ENCODE measurements at places on chromosomes 5 and 9.

GRCh38 chr9:135959814-135960213 lies 1.4 kb downstream of the UBAC1 start:
- no peak for DNase-seq

GRCh38 chr5:149677731-149678130 lies 52.4 kb upstream of the PPARGC1B start:
- no peak for DNase-seq

DNA sequence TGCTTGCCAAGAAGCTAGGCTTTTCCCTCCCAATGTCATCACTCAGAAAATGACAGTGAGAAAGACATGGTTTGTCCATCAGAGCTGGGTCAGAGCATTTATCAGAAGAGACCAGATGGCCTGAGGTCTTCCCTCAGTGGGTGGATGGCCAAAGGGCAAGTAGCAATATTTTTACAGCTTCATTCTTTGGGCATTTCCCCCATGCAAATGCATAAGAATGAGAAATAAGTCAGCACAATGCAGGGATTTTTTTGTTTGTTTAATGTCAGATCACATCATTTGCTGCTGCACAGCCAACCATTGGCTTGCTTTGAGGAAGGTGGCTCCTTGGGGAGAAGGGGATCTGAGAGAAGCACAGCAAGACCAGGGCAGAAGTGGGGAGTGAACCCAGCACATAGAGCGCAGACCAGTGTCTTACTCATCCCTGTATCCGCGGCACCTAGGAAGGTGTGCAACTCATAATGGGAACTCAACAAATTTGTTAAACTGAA lies 209.6 kb downstream of the SEMA6A start:
- DNase-seq: no peak

- DNase-seq: no peak
Measured at GRCh38 chr5:124343451-124343867, 403.0 kb downstream of the ZNF608 start.

- no peak for DNase-seq
Measured at GRCh38 chr9:104934691-104935500, 6.9 kb upstream of the ABCA1 start.

- no peak for DNase-seq
Measured at GRCh38 chr9:135570456-135570855, 8.9 kb downstream of the PAEP start.

DNA sequence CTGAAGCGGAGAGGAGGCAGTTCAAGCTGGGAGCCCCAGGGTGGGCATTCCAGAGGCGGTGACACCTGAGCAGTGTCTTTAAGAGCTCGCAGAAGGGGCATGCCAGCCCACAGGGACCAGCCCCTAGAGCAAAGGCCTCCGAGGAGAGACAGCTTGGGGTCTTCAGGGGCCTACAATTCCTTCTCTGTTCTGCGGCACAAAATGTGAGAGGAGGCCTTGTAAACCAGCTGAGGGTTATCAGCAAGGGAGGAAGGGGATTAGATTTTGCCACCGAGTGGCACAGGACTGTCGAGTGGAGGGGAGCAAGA lies 505 bp upstream of the SIGMAR1 start:
- no peak for DNase-seq

- DNase-seq: no peak
Measured at GRCh38 chr5:111224561-111225345, 569 bp downstream of the CAMK4 start.

- DNase-seq: no peak
Measured at GRCh38 chr9:120210274-120210673, 369.7 kb downstream of the CDK5RAP2 start.

DNA sequence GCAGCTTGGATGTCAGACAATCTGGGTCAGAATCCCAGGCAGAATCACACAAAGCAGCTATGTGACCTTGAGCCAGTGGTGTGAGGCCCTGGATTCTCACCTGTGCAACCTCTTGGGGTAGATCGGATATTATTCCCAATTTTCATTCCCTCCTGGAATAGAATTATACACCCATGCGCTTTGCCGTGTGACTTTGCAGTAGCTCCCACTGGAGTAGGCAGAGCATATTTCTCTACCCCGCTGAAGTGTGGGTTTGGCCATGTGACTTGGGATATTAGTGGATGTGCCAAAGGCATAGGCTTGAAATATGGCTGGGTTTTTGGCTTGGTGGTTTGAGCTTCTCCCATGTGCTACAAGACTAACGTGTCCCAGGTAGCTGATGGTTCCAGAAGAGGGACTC lies 35.5 kb upstream of the IER5L start:
- DNase-seq: no peak

DNA sequence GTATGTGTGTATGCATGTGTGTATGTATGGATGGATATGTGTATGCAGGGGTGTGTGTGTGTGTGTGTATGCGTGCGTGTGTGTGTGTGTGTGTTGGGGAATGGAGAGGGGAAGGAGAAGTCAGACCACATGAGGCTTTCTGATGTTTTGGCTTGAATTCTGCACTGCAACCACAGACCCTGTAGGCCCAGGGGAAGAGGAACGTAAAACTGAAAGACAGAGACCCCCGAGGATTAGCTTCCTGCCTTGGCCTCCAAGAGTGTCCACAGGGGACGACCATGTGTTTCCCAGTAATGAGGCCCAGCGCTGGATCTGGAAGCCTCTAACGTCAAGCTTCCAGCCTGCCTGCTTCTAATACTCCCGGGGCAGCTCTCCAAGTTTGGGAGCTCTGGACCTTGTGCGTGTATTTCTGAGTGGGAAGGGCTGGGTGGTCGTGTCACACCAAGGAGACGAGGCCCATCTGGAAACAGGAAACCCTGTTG lies 5.8 kb downstream of the DCANP1 start:
- no peak for DNase-seq

GRCh38 chr5:119385536-119386128 lies 29.8 kb downstream of the TNFAIP8 start:
- no peak for DNase-seq

DNA sequence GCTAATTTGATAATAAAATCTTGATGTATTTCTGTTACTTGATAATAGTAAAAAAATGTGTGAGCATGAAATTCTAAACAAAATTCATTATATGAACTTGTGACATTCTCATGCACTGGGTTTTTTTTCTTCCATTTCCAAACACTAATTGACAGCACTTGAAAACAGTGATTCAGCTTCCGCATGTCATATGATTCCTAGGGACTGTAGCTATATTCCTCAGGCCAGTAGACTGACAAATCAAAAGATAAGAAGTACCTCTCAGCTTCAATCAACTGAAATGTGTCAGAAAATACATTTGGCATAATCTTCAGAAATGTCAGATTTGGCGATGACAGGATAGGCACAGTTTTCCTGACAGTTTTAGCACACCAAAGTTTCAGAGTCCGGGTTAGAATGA lies 52.5 kb downstream of the EFNA5 start:
- no peak for DNase-seq

GRCh38 chr5:35194635-35195471 lies 35.4 kb downstream of the PRLR start:
- no peak for DNase-seq

DNA sequence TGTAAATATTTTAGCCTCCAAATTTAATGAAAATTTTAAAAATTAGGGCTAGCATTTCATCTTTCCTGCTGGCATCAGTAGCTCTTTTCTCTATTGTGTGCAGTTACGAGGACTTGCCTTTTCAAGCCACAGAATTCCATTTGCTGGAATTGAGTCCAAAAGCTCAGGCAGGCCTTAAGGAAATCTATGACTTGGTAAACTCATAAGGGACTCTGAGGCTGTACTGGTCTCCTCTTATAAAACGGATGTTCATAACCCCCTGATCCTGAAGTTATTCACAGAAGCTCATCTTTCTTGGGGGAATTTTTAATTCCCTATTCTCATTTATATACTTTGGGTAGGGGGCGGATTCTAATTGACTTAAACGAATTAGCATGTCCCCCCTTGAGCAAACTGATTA lies 23.4 kb downstream of the ANKRA2 start:
- no peak for DNase-seq

DNA sequence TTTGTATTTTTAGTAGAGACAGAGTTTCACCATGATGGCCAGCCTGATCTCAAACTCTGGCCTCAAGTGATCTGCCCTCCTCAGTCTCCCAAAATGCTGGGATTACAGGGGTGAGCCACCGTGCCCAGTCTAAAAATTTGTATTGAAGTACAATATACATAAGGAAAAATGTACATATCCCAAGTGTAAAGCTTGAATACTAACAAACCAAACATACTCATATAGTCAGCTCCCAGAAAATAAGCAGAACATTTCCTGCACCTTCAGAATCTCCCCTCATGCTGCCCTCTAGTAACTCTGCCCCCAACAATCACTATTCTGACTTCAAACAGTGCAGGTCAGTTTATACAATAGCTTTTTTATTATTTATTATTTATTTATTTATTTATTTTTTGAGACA lies 1.6 kb upstream of the NOL6 start:
- no peak for DNase-seq

GRCh38 chr9:31674264-31674663 lies 710.2 kb upstream of the ACO1 start:
- no peak for DNase-seq

DNA sequence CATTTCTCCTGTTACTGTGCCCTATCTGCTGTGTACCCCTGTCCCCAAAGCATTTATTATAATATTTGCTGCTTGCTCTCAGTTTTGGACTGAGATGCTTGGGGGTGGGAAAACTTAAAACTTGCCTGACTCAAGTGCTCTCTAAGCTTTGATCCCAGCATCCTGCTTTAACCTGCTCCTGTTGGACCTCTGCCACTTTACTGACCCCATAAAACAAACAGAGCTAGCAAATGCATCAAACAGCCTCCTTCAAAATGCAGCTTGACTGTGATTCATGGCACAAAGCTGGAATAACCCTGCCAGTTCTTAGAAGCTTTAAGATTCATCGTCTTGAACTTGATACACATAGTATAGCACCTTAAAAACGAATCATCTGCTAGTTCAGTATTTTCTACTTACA lies 212.5 kb downstream of the DEPDC1B start:
- no peak for DNase-seq

DNA sequence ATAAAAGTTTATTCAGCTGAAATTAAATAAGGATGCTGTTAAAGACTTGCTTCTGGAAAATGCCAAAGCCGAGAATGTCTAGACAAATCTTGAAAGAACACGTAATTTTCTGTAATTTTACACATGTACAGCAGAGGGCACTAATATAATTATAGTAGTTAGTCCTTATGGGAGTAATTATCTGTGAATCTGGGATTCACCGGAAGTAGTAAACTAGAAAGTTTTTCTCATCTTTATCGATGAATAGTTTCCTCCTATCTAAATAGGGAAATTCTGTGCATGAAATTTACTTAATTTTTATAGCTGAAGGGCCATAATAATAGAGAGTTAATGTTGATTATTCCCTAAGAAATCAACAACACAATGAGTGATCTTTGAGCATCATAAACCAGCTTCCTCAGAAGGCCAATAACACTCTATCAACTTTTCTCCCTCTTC lies 18.4 kb upstream of the CNTLN start:
- peak; percentile 73 for DNase-seq

DNA sequence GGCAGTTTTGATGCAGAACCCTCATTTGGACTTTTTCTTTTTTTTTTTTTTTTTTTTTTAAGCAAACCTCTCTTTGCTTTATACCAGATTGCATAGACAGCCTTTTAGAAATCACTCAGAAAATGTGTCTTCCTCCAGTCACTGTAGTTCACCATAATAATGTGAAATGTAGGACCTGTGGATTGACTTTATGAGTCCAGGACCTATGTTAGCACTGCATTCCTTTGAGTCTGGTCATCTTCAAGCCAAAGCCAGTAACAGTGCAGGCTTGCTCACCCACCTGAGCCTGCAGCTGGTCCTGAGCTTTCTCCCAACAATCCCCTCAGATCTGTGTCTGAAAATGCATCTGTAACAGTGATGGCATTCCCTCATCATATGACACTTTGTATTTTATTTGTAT lies 110.7 kb upstream of the NFIL3 start:
- DNase-seq: no peak

- peak; percentile 27 for DNase-seq
Measured at GRCh38 chr9:117448066-117448465, 33.2 kb upstream of the ASTN2 start.

- no peak for DNase-seq
Measured at GRCh38 chr5:59785676-59786333, 107.7 kb downstream of the PDE4D start.

- peak; percentile 87 for DNase-seq
Measured at GRCh38 chr9:14437354-14438231, 123.7 kb upstream of the NFIB start.

- no peak for DNase-seq
Measured at GRCh38 chr5:123732257-123732656, 220.3 kb downstream of the CSNK1G3 start.

DNA sequence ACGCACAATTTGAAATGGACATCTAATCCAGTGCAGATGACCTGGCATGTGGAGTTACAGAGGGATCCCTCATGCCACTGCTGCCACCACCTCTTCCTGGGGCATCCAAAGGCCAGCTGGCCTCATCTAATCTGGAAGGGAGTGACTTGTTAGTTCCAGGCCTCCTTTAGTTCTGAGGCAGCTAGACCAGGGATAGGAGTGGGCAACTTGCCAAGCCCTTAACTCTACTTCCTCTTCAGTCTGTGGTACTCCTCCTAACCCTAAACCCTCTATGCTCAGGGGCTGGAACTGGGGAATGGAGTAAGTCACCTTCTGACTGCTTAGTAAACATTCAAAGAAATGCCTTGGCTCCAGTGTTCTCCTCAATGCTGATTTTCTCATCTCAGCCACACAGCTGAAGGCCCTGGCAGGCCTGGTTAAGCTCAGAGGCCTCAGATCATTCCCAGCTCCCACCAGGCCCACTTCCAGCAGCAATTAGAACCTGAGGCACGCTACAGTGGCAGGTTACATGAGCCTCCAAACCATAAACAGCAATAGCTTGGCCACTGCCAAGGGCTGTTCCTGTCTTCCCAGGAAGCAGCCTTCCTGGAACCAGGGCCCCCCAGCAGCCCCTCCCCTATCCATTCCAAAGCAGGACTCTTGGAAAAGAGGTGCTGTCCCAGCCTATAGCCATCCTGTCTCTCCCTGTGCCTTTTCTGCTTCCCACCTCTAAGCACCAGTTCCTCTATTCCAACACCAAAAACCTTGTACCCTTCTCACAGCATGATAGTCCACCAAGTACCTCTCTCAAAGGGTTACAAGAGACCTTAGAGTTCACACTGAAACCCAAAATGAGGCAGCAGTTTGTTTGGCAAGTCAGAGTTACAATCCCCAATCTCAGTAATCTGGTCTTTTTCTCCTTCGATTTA lies 2.0 kb downstream of the EIF4EBP3 start:
- DNase-seq: no peak

DNA sequence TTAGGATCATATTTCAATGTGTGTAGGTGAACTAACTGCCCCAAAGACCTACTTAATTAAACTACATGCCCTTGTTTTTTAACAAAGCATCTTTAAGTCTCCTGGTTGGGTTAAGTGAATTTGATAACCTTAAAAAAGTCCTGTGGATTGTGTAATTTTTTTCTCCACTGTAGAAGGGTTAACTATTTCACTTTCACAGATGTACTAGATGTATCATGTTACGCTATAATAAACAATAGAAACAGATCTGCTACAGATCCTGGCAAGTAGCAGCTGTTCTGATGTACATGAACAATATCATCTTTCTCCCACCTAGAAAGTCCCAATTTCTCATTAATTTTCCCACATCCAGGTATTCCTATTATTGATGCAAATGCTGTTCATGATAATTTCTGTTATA lies 18.9 kb downstream of the KIF24 start:
- peak; percentile 26 for DNase-seq

GRCh38 chr5:1220831-1221230 lies 4.3 kb upstream of the SLC6A18 start:
- no peak for DNase-seq

- DNase-seq: no peak
Measured at GRCh38 chr5:43400082-43400481, 12.1 kb downstream of the CCL28 start.

- DNase-seq: peak; percentile 40
Measured at GRCh38 chr5:16593013-16593412, 23.8 kb downstream of the RETREG1 start.
